Heart right ventricle (tissue), 16 donors: ENCODE measurements at places on chromosomes 16 and 17. TPM values are rescaled to one million over a fixed set of nuclear protein-coding genes. Genes with fewer than 3 reads are reported as not detected.

The C17orf100 gene
- total RNA-seq: 0.57 TPM

The RNF135 gene
- 2.9 TPM for total RNA-seq

The SCGB1C2 gene
- not detected for total RNA-seq

The CHST5 gene
- total RNA-seq: 1.1 TPM

The OR3A2 gene
- total RNA-seq: not detected

The QRICH2 gene
- total RNA-seq: 2.5 TPM

The PARN gene
- total RNA-seq: 24.0 TPM

The MSLN gene
- total RNA-seq: 0.38 TPM

The CTRL gene
- 0.83 TPM for total RNA-seq

The HEATR3 gene
- 15.8 TPM for total RNA-seq

The ANKRD40 gene
- total RNA-seq: 42.5 TPM
